ENCODE measurements at places on chromosomes 3 and 15. TPM values are rescaled to one million over a fixed set of nuclear protein-coding genes. Genes with fewer than 3 reads are reported as not detected.

DLL4 gene
- 4.8 TPM for total RNA-seq

DYNLT2B gene
- 33.8 TPM for total RNA-seq

DPPA2 gene
- total RNA-seq = not detected

CLDN1 gene
- 1.6 TPM for total RNA-seq

KIF15 gene
- total RNA-seq = 6.4 TPM

GPR160 gene
- 2.5 TPM for total RNA-seq

P2RY12 gene
- 49.8 TPM for total RNA-seq

THRB gene
- total RNA-seq = 44.5 TPM

ERC2 gene
- total RNA-seq = 59.7 TPM

C3orf22 gene
- not detected for total RNA-seq

KLHDC8B gene
- 11.7 TPM for total RNA-seq

GRCh38 chr3:48655606-48656005 lies 7.1 kb downstream of the CELSR3 start:
- no peak for DNase-seq

GRCh38 chr3:143597774-143598652 lies 250.3 kb downstream of the SLC9A9 start:
- DNase-seq = no peak

- DNase-seq = no peak
Measured at GRCh38 chr15:82178061-82178460, 84.5 kb downstream of the EFL1 start.

- no peak for DNase-seq
Measured at GRCh38 chr15:71548401-71548807, 261.9 kb upstream of the NR2E3 start.

GRCh38 chr3:42755681-42756578 lies 17.1 kb downstream of the CCDC13 start:
- DNase-seq = no peak

- DNase-seq = no peak
Measured at GRCh38 chr3:38662544-38662943, 13.1 kb upstream of the SCN5A start.

DNA sequence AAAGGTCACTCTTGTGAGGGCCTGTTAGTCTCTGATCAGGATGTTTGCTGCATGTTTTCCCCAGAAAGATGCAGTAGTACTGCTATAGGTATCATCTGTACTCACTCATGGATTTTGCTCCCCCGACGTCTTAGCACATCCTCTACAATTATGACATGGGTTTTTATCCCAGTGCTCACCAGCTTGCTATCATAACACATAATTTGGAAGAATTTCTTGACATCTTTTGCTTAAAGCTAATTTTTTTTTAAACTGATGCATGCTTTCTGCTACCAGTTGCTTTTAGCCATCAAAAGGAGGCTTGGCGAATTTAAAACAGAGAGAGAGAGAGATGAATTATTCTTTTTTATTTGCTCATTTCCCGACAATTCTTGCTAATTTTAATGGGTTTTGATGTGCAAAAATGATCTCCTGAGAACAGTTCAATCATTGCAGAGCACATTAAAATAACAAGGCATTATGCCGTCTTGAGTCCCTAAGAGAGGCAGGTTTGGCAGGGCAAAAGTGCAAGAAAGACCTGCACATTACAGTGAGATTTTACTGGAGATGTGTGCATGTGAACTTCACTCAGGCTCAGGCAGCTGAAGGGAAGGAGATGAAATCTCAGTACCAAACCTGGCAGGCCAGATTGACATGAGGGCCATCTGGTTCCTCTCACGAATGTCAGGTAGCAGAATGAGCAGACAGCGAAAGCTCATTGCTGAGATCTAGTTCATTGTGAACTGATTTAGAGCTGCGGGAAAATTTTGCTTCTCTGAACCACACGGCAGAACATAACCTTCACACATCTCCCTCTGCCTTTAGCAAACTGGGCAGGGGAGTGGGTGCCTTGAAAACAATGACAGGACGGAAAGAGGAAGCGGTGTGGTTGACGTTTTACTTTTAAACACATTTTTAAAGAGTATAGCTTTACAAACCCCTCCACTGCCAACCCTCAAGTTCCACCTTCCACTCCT lies 25.9 kb upstream of the GOLGA8B start:
- no peak for DNase-seq

DNA sequence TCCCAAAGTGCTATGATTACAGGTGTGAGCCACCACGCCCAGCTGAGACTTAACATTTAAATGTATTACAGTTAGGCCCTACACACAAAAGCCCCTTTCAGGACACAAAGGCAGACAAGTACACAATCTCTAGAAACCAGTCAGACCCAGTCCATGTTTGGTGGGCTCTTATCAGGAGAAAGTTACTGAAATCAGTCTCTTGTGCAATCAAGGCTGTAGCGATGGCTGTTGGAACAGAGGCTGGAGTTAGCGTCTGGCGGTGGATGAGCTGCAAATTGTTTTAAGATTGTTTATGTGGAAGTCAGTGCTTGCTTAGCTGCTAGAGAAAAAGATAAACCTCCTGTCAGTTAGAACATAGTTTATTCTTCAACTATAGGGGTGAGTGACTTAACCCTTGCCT lies 89.5 kb upstream of the SNRPN start:
- DNase-seq = no peak

- peak; percentile 53 for DNase-seq
Measured at GRCh38 chr3:115692887-115693524, 69.7 kb downstream of the GAP43 start.
